ENCODE measurements at places on chromosomes 1 and 21. TPM values are rescaled to one million over a fixed set of nuclear protein-coding genes. Genes with fewer than 3 reads are reported as not detected.

Gene CLEC20A
- total RNA-seq, result not detected

Gene LCE1F
- not detected for total RNA-seq

Gene SYTL1
- 6.0 TPM for total RNA-seq

Gene GJB3
- not detected for total RNA-seq

- no peak for DNase-seq
- H3K36me3 ChIP-seq, result no peaks in the 10 kb centered on the region
- no peak overlapping the region for H3K27ac ChIP-seq
- peaks cover 75% of the 10 kb centered on the region for H3K27me3 ChIP-seq
Observed at GRCh38 chr1:3270403-3271245, 183.8 kb upstream of the ARHGEF16 start.

- H3K4me1 ChIP-seq, result peaks cover 6% of the 10 kb centered on the region
- H3K27me3 ChIP-seq, result no peaks in the 10 kb centered on the region
- no peak overlapping the region for H3K27ac ChIP-seq
- no peak for DNase-seq
- no peak overlapping the region for H3K4me3 ChIP-seq
Observed at GRCh38 chr1:53842347-53842746, 4.3 kb upstream of the NDC1 start.

DNA sequence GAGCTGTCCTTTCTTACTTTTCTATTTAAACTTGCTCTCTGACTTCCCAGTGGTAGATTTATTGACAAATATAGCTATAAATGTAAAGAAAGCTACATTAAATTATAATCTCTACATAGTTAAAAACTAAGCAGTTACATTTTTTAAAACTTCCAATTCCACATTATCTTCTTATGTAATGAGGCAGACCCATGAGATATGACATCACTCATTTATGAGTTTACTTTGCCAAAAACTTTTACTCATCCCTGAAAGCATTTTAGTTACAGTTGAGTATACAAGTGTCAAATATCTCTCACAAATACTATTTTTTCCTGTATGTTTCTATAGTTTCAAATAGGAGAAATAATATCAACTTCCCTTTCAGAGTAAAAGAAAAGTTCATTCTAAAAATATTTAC, 3.8 kb downstream of the NMNAT2 start:
- no peaks in the 10 kb centered on the region for H3K36me3 ChIP-seq
- no peak overlapping the region for H3K27ac ChIP-seq
- no peak for DNase-seq
- H3K4me3 ChIP-seq, result no peak overlapping the region
- H3K4me1 ChIP-seq, result peaks cover 13% of the 10 kb centered on the region
- H3K27me3 ChIP-seq, result peaks cover 30% of the 10 kb centered on the region

GRCh38 chr21:38869196-38869595, 63.5 kb downstream of the ETS2 start:
- H3K27ac ChIP-seq, result no peak overlapping the region
- no peaks in the 10 kb centered on the region for H3K4me1 ChIP-seq
- H3K27me3 ChIP-seq, result no peaks in the 10 kb centered on the region
- H3K36me3 ChIP-seq, result no peaks in the 10 kb centered on the region
- H3K4me3 ChIP-seq, result no peak overlapping the region

- peaks cover 40% of the 10 kb centered on the region for H3K4me1 ChIP-seq
- DNase-seq, result no peak
- peaks cover 9% of the 10 kb centered on the region for H3K36me3 ChIP-seq
- no peaks in the 10 kb centered on the region for H3K27me3 ChIP-seq
- H3K4me3 ChIP-seq, result no peak overlapping the region
Observed at GRCh38 chr1:110032327-110032726, 2.1 kb upstream of the STRIP1 start.

- H3K27me3 ChIP-seq, result no peaks in the 10 kb centered on the region
- no peak overlapping the region for H3K4me3 ChIP-seq
- H3K36me3 ChIP-seq, result no peaks in the 10 kb centered on the region
- H3K4me1 ChIP-seq, result no peaks in the 10 kb centered on the region
- no peak for DNase-seq
- no peak overlapping the region for H3K27ac ChIP-seq
Observed at GRCh38 chr1:158999316-159000069, 10.2 kb upstream of the IFI16 start.

DNA sequence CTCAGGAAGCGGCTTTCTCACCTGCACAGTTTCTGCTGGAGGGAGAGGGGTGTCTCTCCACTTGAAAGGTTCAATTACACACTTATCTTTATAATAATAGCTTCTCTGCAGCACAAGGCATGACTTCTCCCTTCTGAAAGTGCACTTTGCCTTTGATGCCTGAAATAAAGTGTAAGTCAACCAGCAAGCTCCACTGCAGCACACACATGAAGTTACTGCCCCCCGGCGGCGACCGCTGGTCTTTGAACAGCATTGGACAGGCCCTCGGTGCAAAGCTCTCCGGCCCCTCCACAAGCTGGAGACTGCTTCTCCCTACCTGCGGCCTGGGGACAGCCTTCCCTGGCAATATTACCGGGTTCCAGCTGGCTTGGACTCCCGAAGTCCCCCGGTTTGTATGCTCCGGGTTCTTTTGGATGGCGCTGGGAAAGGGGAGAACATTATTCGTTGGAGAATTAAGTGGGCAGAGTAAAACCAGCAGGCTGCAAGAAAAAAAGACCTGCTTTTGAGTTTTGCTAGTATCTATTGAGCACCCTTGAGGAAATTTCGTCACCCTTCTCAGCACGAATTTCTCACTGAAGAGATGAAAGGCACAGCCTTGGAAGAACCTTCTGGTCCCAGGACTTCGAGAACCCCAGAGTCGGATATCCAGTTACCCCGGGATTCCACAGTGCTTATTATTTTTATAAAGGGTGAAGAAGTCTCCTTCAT, 11.8 kb downstream of the RCAN1 start:
- no peak overlapping the region for H3K27ac ChIP-seq
- DNase-seq, result peak; percentile 75
- H3K4me1 ChIP-seq, result no peaks in the 10 kb centered on the region

- no peaks in the 10 kb centered on the region for H3K36me3 ChIP-seq
- DNase-seq, result no peak
- no peak overlapping the region for H3K27ac ChIP-seq
- no peaks in the 10 kb centered on the region for H3K27me3 ChIP-seq
- H3K4me1 ChIP-seq, result no peaks in the 10 kb centered on the region
Observed at GRCh38 chr1:66433611-66434010, 100.3 kb upstream of the SGIP1 start.

DNA sequence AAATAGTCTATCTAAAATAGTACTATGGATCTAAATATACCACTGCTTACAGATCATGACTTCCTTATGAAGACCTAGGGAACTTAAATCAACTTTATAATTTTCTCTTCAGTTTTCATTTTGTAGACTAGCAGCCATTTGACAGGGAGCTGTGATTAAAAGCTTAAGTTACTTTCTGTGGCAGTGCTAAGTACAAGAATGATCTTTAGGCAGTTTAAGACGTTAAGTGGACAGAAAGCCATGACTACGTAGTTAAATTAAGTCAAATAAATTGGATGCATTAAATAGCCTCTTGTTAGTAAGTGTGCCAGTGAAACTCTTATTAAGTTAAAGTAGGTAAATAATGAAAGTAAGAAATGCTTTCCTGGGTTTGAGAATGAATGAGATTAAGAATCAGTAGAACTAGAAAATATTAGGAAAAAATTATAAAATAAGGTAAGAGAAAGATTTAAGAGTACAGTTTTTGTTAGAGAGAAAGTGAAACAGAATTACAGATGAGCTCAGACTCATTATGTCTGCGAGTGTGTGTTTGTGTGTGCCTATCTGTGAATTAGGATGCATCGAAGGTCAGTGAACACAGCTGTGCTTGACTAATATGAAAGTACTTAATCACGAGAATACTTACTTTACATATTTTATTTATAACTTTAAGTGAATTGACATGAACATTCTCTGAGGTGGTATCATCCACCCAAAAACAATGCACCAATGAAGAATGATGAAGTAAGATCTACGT, 336.9 kb downstream of the KCNT2 start:
- no peaks in the 10 kb centered on the region for H3K36me3 ChIP-seq

DNA sequence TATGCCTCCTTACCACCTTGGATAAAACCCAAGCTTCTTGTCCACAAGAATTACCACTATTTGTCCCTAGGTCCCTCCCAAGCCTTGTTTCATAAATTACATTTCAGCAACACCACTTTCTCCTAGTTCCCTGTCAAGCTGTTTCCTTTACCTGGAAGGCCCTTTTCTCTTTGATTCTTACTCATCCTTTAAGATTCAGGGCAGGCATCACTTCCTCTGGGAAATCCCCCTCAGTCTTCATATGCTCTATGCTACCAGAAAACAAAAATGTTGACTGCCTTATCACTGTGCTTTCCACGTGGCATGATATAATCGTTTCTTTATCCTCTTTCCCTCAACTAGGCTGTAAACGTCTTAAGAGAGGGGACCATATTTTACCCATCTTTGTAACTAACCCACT, 102.7 kb downstream of the LYST start:
- no peaks in the 10 kb centered on the region for H3K36me3 ChIP-seq
- no peak overlapping the region for H3K4me3 ChIP-seq
- DNase-seq, result no peak
- H3K27ac ChIP-seq, result no peak overlapping the region
- H3K27me3 ChIP-seq, result no peaks in the 10 kb centered on the region

GRCh38 chr1:36723813-36724212, 241.1 kb upstream of the CSF3R start:
- H3K27ac ChIP-seq, result no peak overlapping the region
- DNase-seq, result no peak
- H3K4me1 ChIP-seq, result no peaks in the 10 kb centered on the region
- H3K27me3 ChIP-seq, result no peaks in the 10 kb centered on the region

DNA sequence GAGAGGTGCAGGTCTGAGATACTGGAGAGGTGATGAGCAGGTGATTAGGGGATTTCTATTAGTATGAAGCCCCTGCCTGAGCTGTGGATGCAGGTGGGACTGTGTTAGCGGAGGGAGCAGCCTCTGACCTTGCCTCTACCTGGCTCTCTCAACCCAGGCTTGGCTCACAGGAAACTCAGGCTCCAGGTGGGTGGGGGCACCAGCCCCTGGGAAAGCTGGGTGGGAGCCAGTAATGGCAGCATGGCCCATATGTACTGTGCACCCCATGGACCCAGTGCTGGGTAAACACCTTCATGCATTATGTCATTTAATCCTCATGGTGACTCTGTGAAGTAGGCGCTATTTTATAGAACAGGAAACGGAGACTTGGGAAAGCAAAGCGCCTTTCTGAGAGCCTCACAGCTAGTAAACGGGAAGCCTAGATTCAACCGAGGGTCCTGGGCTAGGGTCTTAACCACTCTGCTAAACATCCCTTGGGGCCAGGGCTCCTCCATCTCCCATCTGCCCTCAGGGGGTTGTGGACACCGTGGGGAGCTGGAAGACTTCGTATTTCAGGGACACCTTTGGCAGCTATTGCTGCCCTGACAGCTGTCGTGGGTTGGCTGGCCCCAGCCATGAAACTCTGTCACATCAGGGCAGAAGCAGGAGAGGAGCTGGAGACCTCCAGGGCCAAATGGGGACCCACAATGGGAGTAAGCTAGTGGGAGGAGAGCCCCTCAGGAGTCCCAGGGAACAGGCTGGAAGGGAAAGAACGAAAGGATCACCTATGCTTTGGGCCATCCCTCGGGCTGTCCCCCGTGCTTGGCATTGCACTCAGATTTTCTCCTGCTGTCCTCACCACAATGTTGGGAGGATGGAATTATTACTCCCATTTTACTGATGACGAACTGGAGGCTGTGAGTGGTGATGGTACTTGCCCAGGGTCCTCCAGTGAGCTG, 59.6 kb upstream of the CSF3R start:
- H3K27ac ChIP-seq, result no peak overlapping the region
- H3K27me3 ChIP-seq, result peaks cover 12% of the 10 kb centered on the region
- H3K36me3 ChIP-seq, result no peaks in the 10 kb centered on the region

All from K562 (cell line).